ENCODE measurements at places on chromosomes 2 and 18. TPM values are rescaled to one million over a fixed set of nuclear protein-coding genes. Genes with fewer than 3 reads are reported as not detected.

Gene LRRC30
- total RNA-seq = not detected

Gene DOK6
- total RNA-seq = 11.2 TPM

Gene ADRA2B
- total RNA-seq = 2.3 TPM

Gene CCDC178
- 0.89 TPM for total RNA-seq

Gene SLC5A7
- not detected for total RNA-seq

- no peak for DNase-seq
These were observed 9.2 kb upstream of the D2HGDH start for GRCh38 chr2:241724975-241725870.

DNA sequence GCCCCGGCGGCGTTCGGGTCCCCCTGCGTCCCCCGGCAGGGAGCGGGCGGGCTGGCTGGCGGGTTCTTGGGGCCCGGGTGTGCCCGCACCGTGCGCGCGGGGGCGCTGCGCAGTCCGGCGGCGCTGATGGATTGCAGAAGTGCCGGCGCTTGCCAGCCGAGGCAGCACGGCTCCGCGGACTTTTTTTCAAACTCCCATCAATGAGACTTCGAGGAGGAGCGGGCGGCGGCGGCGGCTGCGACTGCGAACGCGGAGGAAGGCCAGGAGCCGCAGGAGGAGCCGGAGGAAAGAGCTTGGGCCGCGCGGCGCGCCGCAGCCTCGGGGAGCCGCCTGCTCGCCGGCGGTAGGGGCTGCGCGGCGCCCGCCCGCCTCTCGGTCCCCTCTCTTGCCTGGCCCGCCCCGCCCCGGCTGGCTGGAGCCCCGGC is at the start of gene GLI2:
Gene GLI2, plus strand, starts transcription at position 123 of the 425 bp plus-strand sequence. CDS start 61,453 bp downstream, outside the sequence.
- peak; percentile 79 for DNase-seq

DNA sequence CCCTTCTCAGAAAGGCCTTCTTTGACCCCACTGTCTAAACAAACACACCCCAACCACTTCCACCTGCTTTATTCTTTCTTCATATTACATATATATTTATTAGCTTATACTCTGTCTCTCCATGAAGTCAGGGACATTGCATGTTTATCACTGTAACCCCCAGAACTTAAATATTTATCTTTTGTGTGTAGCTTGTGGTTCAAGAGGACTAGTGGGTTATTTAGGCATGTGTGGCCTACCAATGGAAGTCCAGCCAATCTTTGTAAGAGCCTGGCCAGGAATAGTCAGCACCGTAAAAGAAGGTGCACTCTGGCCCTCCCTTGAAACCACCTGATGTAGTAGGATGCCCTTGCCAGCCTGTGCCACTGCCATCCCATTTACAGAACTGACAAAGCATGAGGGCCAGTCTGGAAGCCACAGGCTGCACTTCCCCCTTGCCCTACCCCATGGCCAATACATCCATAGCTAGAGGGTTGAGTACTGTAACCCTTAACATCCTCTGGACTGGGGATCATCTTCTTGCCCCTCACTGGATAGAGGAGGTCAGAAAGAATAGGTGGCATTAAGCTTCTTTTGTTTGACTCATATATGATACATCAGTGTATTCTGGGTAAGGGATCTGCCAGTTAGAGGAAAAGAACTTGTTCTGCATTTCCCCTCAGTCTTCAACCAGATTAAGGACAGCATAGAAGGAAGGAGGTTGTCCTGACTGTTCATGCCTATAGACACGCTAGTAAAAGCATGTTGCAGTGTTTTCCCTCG is 4.9 kb downstream of the NEMP2 start:
- DNase-seq = no peak

GRCh38 chr18:56273541-56274219 is 364.7 kb downstream of the TXNL1 start:
- DNase-seq = no peak

Gene KLHL14
- 0.24 TPM for total RNA-seq

DNA sequence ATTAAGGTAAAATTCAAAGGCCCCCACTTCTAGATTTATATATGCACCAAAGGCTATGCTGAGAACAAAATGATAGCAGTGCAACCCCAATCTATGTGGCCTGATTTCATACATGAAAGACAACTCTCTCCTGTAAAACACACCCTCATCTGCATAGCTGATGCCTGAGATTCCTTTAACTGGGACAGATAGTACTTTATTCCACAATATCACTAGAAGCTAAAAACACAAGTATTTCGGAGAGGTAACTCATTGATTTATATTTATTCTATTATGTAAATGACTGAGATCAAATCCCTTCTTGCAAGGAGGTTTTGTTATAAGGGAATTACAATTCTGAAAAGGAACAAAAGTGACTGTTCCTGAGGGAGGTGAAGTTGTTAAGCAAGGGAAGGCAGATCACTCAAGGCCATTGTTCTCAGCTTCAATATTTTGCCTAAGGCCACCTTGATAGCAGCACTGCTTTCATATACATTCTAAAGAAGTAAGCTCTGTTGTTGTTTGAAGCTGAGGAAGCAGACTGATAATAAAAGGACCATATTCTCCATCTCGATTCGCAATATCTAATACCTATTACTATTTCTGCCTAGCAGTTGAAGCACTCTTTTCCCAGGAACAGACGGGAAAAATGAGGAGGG is 471.0 kb upstream of the CDH7 start:
- no peak for DNase-seq

DNA sequence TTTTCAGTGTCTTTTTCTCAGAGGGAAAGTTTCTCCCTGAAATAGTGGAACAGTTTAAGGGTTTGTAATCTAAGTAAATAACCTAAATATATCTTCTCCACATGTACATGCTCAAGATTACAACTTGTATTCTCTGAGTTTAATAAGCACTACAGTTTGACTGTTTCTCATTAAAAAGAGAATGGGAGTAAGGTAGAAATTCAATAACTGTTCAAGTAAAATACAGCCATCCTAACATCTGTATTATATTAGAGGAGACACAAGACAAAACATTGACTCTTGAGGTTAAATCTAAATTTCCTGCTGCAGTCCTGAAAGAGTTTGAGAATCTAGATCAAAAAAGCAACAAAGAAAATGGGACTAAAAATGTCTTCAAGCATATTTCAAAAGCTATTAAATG is 73.0 kb upstream of the ZNF397 start:
- DNase-seq = no peak

DNA sequence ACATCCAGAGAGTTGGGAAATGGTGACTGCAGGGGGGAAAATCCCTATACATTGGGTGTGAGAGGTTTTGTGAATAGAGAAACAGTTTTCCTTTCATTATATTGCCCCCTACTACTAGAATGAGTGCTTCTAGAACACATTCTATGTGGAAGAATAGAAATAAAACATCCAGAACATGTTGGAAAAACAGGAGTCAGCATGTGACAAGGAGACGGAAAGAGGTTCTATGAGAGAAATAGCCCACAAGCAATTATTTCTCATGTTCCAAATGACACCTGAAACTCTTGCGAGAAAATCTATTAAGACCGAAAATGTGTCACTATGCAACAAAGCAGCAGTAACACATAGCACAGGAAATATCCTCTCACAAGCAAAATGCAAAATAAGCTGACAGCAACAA is 202.7 kb upstream of the SPOPL start:
- DNase-seq = no peak

- DNase-seq = no peak
These were observed 469.4 kb upstream of the SMIM21 start for GRCh38 chr18:75896865-75897264.

Gene LIMS2
- 204 TPM for total RNA-seq

GRCh38 chr2:105395691-105396090 is 3.2 kb downstream of the FHL2 start:
- no peak for DNase-seq

DNA sequence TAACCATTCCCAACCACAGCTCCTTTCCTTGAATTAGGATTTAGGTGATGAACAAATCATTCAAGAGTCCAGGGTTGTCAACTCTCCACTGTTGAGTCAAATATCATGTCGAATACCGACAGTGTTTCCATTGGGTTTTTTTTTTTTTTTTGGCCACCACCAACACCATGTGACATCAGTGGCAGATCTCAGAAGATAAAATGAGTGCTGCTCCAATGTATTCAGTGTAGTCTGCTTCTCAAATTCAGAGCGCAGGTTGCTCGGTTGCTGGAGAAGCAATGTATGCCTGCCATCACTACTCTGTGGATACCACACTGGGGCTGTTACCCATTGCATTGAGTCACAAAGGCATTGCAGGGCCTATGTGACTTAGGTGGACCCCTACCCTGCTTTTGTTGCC is 10.8 kb upstream of the ATL2 start:
- DNase-seq = no peak

- DNase-seq = no peak
These were observed 213.8 kb downstream of the SH3BP4 start for GRCh38 chr2:235165631-235166030.

DNA sequence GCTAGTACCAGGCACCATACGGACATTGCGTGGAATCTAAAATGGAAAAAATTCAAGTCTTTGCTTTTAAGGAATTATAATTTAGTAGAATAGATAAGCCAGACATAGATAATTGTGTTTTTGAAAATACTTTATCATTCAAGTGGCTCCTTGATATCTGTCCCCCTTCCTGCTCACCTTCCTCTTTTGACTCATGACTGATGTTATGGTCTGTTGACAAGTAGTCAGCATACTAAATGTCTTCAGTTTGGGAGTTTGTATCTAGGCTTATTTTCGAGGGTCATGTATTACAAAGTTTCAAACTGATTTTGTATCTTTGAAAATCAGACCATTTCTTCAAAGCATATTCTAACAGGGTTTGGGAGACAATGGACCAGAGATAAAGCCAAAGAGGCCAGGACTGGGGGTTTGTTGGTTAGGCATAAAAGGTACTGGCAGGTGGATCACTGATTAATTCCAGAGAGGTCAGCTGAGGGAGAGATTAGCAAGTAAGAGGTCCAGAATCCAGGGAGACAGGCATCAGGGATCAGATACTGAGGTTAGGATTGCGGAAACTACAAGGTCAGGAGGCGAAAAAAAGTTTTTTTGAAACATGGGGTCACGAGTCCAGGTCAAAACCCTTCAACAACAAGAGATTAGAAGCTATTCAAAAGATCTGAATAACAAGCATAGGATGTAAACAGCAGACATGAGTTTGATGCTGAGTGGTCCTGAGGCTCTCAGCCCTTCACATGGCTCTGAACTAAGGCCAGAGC is 31.5 kb upstream of the KLHL14 start:
- no peak for DNase-seq

- DNase-seq = peak; percentile 47
These were observed 126.6 kb upstream of the PPP1CB start for GRCh38 chr2:28624793-28625701.

- no peak for DNase-seq
These were observed 29.8 kb upstream of the TNS1 start for GRCh38 chr2:218032336-218033171.

- DNase-seq = no peak
These were observed 323.6 kb upstream of the HS6ST1 start for GRCh38 chr2:128642316-128642715.

- no peak for DNase-seq
These were observed 84.8 kb upstream of the HNRNPA3 start for GRCh38 chr2:177127821-177128220.

- DNase-seq = peak; percentile 63
These were observed 51.0 kb downstream of the LDLRAD4 start for GRCh38 chr18:13269521-13270011.

Gene STEAP3
- 7.7 TPM for total RNA-seq

Gene DNAJC5G
- 0.41 TPM for total RNA-seq

- DNase-seq = no peak
These were observed 567.1 kb upstream of the POU3F3 start for GRCh38 chr2:104286841-104287240.

Gene SCG2
- 0.42 TPM for total RNA-seq

Gene CHST10
- 10.9 TPM for total RNA-seq

Gene NT5DC4
- not detected for total RNA-seq

Gene HOXD11
- total RNA-seq = not detected

GRCh38 chr18:45806226-45806625 is 19.2 kb upstream of the SIGLEC15 start:
- no peak for DNase-seq

DNA sequence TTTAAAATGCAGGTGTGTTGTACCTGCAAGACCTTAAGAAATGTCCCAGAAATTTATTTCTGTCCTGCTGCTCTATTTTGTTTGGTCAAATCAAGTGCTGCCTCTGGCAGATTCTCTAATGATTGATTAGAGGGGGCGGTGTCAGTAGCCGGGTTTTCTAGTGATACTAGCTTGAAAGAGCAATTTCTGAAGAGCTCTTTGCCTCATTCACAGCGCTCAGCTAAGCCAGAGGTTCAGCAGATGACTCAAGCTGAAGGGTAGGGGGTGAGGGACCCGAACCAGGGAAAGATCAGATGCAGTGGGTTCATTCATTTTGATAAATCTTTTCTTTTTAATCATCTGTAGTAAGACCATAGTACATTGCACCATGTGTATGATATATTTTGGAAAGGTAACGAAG is 15.0 kb downstream of the ZBTB7C start:
- no peak for DNase-seq

Gene LYG2
- total RNA-seq = not detected

Gene IL18R1
- 5.5 TPM for total RNA-seq

- DNase-seq = no peak
These were observed 156.2 kb upstream of the NABP1 start for GRCh38 chr2:191521608-191522208.

DNA sequence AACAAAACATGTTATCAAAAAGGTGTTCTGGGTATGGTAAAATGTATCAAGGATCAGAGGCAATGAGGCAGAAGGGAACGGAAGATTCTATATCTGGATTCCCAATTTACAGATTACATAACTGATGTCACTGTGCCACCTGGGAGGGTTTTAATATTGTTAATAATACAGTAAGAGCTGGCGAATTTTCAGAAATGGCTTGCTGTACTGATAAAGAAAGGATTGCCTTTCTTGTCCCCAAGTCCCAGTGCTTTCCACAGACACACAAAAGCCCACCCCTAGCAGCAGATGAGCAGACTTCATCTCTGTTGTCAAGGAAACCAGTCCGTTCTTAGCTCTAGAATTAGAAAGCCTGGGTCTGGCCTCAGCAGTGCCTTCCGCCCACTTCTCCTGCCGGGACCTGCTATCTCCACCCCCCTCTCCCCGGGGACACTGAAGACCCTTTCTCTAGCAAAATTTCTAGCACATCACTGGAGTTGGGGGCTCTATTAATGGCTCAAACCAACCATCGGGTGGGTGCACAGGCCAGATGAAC is 34.3 kb downstream of the ADD2 start:
- no peak for DNase-seq

Gene ADAM23
- total RNA-seq = 30.2 TPM

GRCh38 chr2:29246383-29247300 is 131.4 kb downstream of the CLIP4 start:
- no peak for DNase-seq

Gene HOXD12
- not detected for total RNA-seq

Gene OTOS
- not detected for total RNA-seq

- DNase-seq = no peak
These were observed 568.7 kb downstream of the METTL4 start for GRCh38 chr18:2002604-2003003.

- no peak for DNase-seq
These were observed 277.7 kb upstream of the SALL3 start for GRCh38 chr18:78701771-78702396.

Gene STPG4
- total RNA-seq = not detected

- no peak for DNase-seq
These were observed 74.7 kb downstream of the ZNF407 start for GRCh38 chr18:74672371-74672770.

Gene IL1B
- total RNA-seq = 0.59 TPM

GRCh38 chr18:34620258-34620861 is 89.7 kb upstream of the DTNA start:
- DNase-seq = no peak
